Hypothalamus (tissue), 51 donors: ENCODE measurements at places on chromosomes 6 and 20.

GRCh38 chr6:100706491-100706890 is 174.6 kb downstream of the ASCC3 start:
- DNase-seq: no peak

- no peak for DNase-seq
Observed at GRCh38 chr20:45821947-45822346, 5.2 kb downstream of the TNNC2 start.

DNA sequence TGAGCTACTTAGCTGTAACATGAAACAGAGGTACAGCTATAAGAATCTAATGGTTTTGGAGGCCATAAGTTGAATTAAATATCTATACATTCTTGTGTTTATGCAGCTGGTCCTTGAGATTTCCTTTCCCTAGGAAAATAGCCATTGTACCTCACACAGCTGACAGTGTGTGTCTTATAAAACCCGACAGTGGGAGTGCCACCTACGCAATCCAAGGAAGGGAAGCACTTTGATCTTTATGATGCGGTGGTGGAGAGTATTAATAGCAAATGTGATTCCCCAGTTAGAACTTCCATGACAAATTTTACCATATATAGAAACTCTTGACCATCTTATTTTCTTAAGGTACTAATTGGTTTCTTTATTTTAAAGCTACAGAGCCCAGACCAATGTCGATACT is 149.5 kb downstream of the TMEM200A start:
- DNase-seq: no peak

DNA sequence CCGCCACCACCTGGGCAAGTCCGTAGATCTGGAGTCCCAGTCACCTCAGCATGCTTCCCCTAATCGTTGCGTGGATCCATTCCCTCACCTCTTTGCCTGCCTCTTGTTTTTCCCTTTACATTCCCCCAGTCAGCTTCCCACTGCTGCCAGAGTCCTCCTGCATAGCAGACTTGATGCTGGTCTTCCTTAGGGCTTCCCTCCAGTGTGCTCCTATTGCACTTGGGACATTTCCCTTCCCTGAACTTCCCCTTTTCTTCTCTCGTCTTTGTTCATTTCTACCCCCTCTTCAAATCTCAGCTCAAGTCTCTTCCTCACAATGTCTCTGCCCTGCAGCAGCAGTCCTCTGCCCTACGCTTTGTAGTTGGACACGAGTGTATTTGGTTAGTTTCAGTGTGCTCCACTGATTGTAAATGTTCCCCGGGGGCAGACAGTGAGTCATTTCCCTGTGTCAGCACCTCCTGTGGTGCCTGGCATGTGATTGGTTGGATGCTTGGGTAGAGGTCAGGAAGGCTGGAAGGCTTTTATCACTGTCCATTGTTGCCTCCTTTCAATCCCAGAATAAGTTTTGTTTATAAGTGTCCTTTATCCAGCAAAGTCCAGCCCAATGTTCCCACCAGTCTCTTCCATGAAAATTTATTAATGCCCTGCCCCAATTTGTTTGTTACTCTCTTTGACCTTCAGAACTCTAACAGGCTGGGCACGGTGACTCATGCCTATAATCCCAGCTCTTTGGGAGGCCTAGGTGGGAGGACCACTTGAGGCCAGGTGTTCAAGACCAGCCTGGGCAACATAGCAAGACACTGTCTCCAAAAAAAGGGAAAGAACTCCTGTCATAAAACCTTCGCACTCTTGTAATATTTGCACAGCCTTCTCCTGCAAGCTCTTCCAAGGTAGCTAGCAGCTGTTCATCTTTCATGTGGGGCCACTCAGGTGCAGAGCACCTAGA is 38.3 kb downstream of the FAM120B start:
- no peak for DNase-seq

DNA sequence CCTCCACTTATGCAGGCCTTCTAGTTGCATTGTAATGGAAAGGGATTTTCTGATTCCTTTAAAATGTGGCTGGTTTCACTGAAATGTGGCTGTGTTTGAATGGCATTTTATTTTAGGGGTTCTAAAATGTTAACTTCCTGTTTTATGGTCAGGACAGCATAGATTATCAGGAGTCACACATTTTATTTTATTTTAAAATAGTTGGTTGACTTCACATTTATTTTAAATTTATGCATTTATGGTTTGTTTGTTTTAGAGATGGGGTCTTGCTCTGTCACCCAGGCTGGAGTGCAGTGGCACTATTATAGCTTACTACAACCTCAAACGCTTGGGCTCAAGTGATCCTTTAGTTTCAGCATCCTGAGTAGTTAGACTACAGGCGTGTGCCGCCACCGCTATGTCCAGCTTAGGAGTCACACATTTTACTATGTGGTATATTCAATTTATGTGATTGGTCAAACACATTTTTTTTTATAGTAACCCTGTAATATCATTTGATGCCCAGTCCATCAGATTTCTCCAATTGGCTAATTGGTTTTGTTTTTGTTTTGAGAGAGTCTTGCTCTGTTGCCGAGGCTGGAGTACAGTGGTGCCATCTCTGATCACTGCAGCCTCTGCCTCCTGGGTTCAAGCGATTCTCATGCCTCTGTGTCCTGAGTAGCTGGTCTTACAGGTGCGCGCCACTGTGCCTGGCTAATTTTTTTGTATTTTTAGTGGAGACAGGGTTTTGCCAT is 2.3 kb downstream of the DTD1 start:
- DNase-seq: no peak

DNA sequence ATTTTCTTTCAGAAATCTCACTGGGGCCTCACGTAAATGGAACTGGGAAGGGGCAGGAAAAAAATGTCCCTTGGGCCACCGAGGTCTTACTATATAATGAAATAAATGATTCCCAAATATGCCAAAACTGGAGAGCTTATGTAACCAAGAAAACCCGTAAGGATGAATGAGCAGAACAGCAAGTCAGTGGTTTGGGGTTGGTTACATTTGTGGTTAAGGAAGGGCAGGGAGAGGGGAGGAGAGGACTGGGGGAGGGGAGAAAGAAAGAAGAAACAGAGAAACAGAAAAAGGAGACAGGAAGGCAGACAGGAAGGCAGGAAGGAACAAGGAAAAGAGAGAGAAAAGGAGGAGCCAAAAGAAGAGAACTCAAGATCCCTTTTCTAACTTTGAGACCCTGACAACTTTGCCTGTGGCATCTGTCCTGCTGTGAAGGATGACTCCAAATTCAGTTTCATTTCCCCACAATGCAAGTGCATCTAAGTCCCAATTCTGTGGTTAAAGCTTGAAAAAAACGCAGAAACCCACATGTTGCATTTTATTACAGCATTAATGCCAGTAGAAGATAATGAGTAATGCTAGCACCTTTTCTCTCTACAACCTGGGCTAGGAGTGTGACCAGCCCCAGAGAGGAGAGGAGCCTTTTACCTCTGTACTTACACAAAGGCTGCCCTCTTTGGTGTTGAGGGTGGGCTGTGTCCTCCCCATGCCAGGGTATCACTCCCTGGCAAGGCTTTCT is 10.8 kb upstream of the ARMC2 start:
- DNase-seq: no peak

DNA sequence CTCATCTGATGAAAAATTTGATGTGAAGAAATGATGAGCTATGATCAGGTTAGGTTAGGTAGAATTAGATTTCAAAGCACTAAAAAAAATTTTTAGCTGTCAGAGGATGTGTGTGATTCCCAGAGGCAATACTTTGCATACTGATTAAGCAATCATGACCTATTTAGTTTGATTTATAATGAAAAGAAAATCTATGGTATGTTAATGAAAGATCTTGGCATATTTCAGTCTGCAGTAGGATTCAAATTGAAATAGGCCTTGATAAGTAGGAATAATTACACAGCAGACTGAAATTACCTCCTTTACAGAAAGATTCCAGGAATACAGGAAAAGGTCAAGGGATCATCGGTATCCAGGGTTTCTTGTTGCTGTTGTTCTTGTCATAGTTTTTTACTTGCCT is 69.3 kb downstream of the HDDC2 start:
- DNase-seq: no peak

DNA sequence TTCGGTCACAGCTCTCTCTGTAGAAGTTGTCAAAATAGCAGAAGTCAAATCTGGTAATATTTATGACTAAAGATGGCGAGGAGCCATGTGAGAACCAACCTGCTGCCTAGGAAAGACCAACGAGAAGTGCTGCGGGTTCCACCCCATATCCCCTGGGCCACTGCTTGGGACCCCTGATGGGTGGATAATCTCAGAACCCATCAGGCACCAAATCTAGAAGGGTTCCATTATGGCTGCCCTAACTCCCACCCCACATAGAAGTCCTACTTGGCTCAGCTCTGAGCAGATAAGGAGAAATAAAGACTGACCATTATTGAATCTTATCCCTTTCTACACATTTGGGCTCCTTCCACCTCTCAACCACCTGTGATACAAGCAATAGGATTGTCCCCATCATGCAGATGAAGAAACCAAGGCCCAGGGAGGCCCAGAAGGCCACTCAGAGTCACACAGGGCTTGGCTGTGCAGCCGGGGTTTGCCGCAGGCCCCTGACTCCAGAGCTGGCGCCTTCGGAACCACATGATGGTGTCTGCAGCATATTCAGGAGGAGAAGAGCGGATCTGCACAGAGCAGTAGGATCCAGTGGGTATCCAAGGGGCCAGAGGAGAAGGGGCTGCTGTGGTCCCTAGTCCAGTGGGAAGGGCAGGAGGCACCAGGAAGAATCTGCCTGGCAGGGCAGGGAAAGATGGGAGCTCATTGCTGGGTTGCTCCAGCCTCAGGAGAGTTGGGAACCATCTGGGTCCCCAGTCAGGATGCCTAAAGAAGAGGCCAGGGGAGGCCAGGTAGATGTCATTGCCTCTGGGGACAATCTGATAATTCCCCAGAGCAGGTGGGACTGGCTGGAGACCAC is 9.6 kb upstream of the PCMTD2 start:
- DNase-seq: no peak

DNA sequence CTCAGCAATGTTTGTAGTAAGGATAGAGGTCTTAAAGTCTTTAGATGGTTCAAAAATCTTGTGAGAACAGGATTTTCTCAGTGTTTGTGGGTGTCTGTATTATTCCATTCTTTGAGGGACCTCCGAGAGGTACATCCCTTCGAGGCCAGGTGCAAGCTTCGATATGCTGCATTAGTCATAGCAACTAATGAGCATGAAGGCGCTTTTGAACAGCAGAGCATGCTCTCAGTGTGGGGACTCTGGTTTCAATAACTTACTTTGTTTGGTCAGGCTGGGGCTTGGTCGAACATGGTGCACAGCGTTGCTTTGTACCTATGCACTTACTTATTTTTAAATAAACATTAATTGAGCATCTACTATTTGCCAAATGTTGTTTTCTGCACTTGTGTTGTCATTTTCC is 297.9 kb downstream of the CLIC5 start:
- no peak for DNase-seq

DNA sequence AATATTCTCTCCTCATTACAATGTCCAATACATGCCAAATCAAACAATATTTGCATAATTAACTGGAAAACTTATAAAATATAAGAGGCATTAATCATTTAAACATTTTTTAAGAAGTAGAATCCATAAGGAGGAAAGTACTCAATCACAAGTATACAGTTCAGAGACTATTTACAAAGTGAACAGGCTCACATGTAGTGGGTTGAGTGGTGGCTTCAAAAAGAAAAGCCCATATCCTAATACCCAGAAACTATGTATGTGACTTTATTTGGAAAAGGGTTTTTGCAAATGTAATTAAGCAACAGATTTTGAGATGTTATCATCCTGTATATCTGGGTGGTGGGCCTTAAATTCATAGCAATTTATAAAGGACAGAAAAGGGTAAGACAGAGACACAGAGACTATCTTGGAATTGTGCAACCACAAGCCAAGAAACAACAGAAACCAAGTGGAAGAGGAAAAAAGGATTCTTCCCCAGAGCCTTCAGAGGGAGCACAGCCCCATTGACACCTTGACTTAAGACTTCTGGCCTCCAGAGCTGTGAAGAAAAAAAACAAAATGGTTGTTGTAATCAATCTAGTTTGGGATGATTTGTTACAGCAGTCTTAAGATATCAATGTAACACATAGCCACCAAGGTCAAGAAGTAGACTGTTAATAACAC is 32.7 kb upstream of the CRISP1 start:
- no peak for DNase-seq

GRCh38 chr20:64080013-64080812 is at the start of gene OPRL1:
OPRL1 (plus strand) TSS chr20:64080082; CDS start chr20:64092721, 12,639 bp downstream.
- no peak for DNase-seq

DNA sequence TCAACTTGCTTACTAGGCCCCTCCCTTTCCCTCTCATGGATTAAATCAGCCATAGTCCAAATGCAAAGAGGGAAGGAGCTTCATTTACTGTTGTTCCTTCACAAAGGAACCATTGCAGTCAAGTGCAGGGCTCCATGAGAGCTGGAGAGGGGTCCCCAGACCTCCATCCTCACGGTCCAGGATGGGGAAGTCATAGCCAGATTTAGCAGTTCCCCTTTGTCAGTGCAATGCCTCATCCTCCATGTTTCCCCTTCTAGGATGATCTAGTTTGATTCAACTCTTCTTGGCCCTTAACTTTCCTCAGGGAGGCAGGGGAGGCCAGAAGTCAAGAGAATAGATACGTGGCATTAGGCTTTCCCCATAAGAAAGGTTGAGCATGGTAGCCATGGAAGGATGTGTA is 66.5 kb upstream of the FUCA2 start:
- DNase-seq: no peak

GRCh38 chr6:164927288-164928056 is 381.9 kb downstream of the C6orf118 start:
- DNase-seq: peak; percentile 86

DNA sequence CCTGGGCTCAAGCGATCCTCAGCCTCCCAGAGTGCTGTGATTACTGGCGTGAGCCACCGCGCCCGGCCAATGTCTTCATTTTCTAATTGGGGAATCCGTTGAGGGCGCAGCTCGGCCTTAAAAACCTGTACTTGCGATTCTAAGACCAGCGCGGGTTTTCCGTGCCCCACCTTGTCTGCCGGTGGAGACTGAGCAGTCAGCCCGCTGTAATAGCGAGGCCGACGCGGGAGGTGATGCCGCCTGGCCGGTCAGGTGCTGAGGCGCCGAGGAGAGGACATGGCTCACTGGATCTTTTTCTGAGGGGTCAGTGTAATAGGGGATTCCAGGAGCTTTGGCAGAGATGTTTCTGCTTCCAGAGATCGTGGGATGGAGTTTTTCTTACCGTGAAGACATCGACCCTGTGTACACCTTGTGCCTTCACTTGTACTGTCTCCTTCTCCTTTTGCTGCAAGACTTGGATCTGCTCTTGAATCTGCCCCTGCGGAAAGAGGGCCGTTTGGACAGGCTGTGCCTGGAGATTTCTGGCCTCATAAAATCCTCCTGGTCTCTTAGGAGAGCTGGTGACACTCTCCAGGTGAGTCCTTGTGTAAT is 1.5 kb downstream of the TRIM31 start:
- no peak for DNase-seq

DNA sequence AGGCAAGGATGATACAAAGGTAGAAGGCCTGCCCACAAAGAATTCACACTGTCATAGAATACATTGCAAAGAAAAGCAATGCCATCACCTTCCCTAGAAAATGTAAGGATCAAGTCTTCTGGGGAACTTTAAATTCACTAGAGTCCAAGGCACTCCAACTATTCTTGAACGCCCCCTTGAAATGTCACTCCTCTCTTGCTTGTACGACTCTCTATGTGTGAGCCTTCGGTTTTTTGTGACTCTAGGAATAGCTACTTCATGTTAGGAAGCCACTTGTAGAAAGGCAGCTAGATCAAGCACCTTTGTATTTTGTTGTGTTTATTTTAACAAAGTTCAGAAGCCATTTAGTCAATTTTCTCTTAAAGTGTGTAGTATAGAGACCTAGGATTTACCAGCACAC is 159.2 kb upstream of the ARID1B start:
- DNase-seq: no peak

- DNase-seq: no peak
Observed at GRCh38 chr6:162211022-162211421, 516.5 kb downstream of the PRKN start.

- no peak for DNase-seq
Observed at GRCh38 chr6:31919624-31920303, 7.8 kb upstream of the C2 start.

- no peak for DNase-seq
Observed at GRCh38 chr20:61608275-61609085, 356.4 kb downstream of the CDH4 start.
